ENCODE measurements at places on chromosomes 12 and 14.

DNA sequence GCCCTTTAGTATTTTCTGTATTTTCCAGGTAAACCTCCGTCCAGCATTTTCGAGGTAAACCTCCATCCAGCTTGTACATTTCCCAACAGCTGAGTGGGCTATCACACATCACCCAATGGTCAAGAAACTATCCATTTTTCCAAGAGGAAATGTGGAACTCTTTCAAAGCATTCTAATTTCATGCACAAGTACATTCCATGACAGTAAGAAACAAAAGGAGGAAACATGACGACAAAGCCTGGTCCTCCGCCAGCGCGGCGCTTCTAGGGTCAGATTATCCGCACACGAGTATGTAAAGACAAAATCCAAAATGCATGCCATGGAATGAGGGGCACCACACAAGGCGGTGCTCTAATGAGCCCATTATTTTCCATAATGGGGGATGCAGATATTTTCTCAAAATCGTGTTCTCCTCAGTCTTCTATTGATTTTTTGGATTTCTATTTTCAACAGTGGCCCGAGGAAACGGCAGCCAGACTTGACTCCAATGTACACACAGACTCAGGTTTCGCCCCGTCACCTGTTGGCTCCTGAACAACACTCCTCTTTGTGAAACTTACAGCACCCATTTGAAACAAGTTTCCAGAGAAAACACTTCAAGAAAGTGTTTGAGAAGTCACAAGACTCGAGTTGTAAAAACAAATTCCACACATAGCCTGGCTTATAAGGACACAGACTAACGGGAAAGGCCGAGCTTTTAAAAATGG lies 107.4 kb downstream of the PRICKLE1 start:
- DNase-seq, result no peak

DNA sequence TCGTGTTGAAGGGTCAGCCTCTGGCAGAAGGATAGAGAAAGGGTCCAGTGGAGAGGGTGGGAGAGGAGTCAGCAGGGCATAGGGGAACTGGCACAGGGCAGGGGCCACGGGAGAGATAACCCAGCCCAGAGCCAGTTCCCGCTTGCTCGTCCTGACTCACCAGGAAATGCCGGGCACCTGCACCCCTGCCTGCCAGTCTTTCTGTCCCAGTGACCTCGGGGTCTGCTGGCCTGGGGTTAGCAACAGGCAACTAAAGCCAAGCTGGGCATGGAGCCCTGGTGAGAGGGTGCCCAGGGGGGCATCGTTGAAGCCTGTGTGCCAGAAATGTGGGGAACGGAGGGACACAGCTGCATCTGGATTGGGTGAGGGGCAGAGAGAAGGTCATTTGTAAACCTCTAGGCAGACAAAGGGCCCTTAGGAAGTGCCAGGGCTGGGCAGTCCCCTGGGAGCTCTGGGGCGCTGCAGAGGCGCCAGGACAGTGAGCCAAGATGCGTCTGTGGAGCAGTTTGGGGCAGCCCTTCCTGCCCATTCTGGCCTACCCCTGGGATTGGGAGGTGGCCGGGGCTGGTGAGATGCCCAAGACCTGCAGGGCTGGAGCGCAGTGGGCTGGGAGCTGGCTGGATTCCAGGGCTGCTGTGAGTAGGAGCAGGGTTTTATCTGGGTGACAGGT lies 5.5 kb downstream of the TNFAIP2 start:
- no peak for DNase-seq

DNA sequence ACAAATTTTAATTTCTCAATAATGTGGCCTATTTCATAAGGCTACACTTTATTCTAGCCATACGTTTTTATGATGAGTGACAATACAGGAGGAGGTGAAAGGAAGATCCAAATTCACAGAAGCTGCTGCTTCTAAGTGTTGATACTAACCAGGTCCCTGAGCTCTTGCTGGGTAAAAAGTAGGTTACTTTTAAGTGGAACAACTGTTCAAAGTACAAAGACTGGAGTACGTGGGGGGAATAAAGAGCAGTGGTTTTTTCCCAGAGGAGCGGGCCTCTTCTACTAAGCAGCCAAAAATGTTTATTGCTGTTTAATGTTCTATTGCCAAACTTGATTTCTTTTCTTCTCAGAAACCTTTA lies 301.8 kb downstream of the AEBP2 start:
- no peak for DNase-seq

GRCh38 chr14:100261621-100262020 lies 22.7 kb downstream of the YY1 start:
- DNase-seq, result no peak

- no peak for DNase-seq
Observed at GRCh38 chr14:99187858-99188257, 84.1 kb downstream of the BCL11B start.

DNA sequence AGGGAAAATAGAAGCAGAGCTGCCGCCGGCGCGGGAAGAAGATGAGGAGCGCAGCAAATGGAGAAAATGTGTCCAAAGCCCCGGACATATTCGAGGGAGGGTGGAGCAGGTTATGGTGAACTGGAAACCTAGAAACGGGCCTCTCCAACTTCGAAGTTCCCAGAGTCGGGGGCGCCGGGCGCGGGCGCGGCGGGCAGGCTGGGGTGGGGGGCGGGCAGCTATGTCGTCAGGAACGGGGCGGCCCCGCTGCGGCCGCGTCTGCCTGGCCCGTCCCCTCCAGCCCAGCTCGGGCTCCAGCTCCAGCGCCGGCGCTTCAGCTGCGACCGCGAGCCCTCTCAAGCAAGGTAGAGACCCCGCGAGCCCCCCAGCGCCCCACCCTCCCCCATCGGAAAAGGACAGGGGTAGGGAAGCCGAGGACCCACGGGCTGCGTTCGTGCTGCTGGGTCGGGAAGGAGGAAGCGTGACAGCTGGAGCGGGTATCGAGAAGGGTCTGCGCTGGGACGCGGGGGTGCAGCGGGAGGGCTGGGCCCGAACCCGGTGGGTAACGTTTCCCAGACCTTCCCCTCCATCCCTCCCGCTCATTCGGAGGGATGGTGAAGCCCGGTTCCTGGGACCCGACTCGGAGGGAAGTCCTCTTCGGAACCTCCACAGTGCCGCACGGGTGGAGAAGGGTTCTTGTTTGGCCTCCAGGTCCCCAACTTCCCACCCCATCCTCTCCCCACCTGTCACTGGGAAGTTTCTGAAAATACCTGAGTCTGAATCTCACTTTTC lies 1.0 kb downstream of the DGKA start:
- DNase-seq, result no peak

GRCh38 chr14:56524971-56525677 lies 54.5 kb upstream of the TMEM260 start:
- DNase-seq, result no peak

DNA sequence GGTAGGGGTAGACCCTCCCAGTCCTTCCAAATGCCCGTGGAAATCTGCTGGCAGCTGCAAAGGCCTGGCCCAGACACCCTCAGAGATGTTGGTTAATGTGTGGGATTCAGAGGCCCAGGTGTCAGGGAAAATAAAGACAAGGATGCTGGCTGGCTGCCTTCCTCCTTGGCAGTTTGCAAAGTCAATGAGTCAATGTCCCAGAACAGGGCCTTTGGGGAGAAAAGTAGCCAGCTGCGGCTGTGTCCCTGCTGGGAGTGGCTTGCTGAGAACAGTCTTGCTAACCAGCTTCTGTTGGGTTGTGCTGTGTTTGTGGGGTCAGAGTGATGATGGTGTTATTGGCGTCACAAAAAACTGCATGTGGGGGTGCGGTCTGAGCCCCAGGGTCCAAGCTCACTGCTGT lies 29.2 kb downstream of the GLRX5 start:
- no peak for DNase-seq

DNA sequence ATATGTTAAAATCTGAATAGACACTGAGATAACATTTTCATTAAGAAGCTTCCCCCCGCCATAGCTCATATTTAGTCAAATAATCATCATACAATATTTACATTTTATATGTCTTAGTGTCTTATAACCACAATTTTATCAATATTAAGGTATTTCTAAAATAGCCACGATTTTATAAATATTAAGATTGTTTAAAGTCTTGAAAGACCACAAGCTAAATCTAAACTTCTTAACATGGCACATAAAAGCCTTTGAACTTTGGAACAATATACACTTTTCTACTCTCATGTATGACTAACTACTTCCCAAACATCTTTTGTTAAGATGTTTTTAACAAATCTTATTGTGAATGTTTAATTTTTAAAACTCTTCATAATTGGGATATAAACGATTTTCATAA lies 6.5 kb downstream of the USP44 start:
- no peak for DNase-seq

DNA sequence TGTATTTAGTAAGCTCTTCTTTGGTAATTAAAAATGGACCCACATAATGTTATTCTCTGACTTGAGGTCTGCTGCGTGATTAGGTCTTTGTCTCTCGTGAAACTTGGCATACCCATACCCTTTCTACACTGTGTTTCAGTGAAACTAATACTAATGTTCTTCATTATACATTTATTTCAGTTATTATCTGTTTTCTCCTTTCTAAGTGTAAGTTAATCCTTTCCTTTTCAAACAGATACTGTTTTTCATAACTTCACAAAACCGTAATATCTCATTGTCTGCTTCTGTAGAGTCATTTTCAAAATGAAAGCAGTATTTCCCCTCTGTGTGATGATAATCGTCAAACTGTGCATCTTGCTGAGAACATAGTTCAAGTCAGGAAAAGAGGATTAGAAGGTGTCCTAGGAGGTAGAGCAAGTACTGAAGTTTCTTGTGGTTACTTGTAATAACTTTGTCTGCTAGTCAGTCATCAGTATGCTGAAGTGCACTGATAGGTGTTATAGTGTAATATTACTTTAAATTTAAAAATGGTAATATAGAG lies 15.9 kb downstream of the PYROXD1 start:
- no peak for DNase-seq

GRCh38 chr14:90042496-90043252 lies 19.1 kb upstream of the KCNK13 start:
- no peak for DNase-seq

GRCh38 chr12:115810122-115810901 lies 467.2 kb downstream of the MED13L start:
- no peak for DNase-seq

DNA sequence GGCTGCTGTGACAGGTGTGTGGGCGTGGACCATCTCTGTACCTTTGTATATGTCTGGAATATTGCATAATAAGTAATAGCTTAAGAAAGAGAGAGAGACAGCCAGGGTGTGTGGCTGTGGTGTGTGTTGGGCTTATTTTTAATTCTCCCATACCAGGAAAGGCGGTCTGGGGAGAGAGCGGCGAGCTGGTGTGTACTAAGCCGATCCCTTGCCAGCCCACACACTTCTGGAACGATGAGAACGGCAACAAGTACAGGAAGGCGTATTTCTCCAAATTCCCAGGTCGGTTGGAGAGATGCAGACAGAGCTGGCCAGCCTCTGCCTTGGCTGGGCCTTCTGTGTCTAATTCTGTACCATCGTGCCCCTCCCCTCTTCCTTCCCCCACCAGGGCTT lies 63.9 kb downstream of the AACS start:
- DNase-seq, result no peak

DNA sequence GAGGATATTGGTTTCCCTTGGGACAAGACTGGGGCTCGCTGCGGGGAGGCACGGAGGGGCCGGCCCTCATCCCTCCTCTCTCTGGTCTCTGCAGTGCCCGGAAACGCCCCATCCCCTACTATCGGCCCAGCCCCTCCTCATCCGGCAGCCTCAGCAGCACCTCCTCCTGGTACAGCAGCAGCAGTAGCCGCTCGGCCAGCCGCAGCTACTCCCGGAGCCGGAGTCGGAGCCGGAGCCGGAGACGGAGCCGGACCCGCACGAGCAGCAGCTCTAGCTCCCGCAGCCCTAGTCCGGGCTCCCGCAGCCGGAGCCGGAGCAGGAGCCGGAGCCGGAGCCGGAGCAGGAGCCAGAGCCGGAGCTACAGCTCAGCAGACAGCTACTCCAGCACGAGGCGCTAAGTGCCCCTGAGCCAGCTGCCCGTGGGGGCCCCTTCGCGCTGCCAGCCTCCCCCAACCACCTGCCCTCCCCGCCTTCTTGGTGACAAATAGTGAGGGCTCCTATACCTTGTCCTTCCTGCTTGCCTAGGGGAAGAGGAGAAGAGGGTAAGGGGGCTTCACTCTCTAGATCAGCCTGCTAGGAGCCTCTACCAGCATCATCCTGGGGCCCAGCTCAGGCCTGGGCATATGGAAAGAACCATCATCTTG lies 22.2 kb upstream of the HSPB8 start:
- DNase-seq, result no peak

DNA sequence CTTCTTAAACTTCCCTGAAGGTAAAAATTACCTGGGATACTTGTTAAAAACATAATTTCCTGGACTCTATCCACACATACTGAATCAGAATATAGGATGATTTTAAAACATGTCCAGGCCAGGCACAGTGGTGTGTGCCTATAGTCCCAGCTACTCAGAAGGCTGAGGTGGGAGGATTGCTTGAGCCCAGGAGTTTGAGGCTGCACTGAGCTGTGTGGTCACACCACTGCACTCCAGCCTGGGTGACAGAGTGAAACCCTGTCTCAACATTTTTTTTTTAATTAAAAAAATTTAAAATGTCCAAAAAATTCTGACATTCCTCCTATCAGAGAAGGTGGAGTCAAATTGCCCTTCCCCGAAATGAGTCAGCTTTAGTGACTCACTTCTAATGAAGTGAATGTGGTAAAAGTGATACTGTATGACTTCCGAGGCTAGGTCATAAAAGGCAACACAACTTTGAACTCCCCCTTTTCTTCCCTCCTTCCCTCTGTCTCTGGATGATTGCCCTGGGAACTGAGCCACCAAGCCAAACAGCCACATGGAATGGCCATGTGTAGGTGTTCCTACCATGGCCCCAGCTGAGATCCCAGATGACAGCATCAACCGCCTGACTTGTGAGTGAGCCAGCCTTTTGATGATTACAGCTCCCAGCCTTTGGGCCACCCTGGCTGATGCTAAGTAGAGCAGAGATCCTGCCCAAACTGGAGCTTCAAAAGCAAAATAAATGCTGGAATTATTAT lies 36.3 kb downstream of the LIMA1 start:
- no peak for DNase-seq

DNA sequence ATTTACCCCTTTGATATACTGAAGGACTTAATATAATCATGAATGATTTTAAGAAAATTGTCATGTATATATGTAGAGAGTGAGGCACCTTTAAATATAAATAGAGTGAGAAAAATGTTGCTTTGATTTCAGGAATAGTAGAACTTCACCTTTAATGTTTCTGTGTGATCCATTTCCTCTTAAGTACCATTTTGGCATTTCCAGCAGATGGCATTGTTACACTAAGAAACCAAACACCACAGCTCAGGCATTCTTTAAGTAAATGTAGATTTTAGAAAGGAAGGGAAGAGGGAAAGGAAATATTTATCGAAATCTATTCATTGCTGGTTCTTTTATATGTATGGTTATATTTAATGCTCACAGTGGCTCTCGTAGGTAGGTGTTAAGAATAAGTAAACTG lies 556.7 kb upstream of the FBXO33 start:
- DNase-seq, result no peak

GRCh38 chr12:96350982-96351381 lies 49.3 kb downstream of the CDK17 start:
- DNase-seq, result no peak

GRCh38 chr12:1034751-1035457 lies 43.9 kb downstream of the ERC1 start:
- DNase-seq, result no peak

- DNase-seq, result no peak
Observed at GRCh38 chr12:105292705-105293104, 37.8 kb upstream of the C12orf75 start.

- DNase-seq, result no peak
Observed at GRCh38 chr12:124556896-124557501, 10.4 kb downstream of the NCOR2 start.

Data from stimulated activated CD4-positive, alpha-beta T cell treated with anti-CD3 and anti-CD28 coated beads, TNF-alpha, amount 100 ng/mL, for 1 hour (primary cell).